Osteoblast (primary cell): ENCODE measurements at places on chromosomes 4 and X. TPM values are rescaled to one million over a fixed set of nuclear protein-coding genes. Genes with fewer than 3 reads are reported as not detected.
A peak's percentile ranks its signal among the peaks of the same experiment; 100 is the strongest.

The CC2D2A gene
- total RNA-seq = 34.0 and 35.4 TPM in 2 replicates

The CT45A2 gene
- not detected in 2 replicates for total RNA-seq

DNA sequence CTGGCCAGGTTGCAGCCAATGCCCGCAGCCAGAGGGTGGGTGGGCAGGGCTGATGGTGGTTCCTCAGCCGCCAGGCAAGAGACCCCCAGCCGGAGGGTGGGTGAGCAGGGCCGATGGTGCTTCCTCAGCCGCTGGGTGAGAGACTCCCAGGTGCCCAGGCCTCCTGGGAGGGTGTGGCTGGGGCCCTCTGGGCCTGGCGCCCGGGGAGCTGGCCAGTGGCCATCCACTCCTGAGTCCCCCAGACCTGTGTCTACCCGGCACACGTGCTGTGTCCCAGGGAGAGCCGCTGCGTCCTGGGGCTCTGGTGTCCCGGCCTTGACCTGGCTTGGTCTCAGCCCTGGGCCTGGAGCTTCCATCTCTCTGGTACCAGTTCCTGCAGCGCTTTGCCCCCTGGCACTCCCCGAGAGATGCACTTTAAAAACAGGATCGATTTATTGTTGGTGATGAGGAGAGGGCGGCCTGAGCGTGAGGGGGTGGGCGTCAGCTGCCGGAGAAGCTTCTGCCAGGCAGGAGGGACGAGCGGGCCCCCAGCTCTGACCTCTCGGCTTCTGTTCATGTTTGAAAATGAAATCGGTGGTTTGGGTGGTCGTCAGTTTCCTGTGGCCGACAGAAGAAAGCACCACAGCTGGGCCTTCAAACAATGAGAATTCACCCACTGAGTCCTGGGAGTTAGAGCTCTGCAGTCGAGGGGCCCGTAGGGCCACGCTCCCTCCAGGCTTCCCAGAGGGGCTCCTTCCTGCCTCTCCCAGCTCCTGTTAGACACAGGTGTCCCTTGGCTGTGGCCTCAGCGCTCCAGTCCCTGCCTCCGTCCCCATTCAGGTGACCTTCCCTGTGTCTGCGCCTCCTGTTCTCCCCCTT is 6.5 kb downstream of the DOK7 start:
- peak; percentile 76 for DNase-seq

- no peak for DNase-seq
Measured at GRCh38 chr4:174036111-174036510, 247.4 kb downstream of the FBXO8 start.

The GLRA2 gene
- not detected in 2 replicates for total RNA-seq

DNA sequence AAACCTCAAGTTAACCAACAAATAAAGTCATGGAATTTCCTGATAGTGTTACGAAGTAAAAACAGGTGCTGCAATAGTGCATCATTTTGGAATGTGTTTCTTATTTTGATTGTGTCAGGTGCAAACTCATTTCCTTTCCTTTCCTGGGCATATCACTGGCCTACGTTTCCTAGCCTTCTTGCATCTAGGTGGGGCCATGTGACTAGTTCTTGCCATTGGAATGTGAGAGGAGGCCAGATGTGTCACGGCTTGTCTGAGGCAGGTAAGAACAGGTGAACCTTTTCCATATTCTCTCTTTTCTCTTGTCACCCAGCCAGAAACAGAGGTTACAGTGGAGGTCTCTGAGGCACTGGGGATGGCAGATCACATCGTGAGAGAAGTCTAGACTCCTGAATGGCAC is 868.0 kb downstream of the RPA4 start:
- no peak for DNase-seq

The DKK2 gene
- under 0.01 TPM in 1 of 2 replicates, not detected in the other for total RNA-seq

GRCh38 chrX:121103381-121103780 is 56.0 kb downstream of the GLUD2 start:
- no peak for DNase-seq

The NAA10 gene
- total RNA-seq = 43.4 and 46.3 TPM in 2 replicates

DNA sequence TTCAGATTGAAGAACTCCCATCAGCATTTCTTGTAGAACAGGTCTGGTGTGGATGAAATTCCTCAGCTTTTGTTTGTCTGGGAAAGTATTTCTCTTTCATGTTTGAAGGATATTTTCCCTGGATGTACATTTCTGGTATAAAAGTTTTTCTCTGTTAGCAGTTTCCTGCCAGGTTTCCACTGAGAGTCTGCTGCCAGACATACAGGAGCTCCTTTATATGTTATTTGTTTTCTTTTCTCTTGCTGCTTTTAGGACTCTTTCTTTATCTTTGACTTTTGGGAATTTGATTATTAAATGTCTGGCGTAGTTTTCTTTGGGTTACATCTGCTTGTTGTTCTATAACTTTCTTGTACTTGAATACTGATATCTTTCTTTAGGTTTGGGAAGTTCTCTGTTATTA is 486.5 kb downstream of the ARAP2 start:
- no peak for DNase-seq

- DNase-seq = peak; percentile 75
Measured at GRCh38 chr4:152850377-152850776, 70.6 kb downstream of the ARFIP1 start.

The HOPX gene
- total RNA-seq = 0.29 and 0.36 TPM in 2 replicates

DNA sequence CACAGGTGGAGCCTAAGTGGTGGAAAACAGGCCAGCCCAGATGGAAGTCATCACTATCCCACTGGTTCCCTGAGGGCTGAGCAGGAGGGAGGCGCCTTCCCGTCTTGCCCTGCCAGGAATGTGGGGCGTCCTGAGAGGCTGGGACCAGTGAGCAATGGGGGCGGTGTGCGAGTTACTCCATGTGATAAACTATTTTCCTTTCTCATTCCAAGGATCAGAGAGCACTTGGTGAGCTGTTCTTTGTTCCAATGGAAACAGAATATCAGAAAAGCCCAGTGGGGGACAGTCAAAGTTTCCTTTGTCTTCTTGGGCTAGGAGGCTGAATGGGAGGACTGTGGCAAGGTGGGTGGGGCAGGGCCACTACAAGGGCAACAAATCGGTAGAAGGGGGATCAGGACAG is 86.2 kb downstream of the NHSL2 start:
- no peak for DNase-seq

The GRIA2 gene
- total RNA-seq = under 0.01 TPM in 1 of 2 replicates, not detected in the other

The SYTL4 gene
- 2.9 TPM in 2 replicates for total RNA-seq

- no peak for DNase-seq
Measured at GRCh38 chrX:39581411-39581810, 516.3 kb downstream of the BCOR start.

The IRS4 gene
- total RNA-seq = not detected in 2 replicates

DNA sequence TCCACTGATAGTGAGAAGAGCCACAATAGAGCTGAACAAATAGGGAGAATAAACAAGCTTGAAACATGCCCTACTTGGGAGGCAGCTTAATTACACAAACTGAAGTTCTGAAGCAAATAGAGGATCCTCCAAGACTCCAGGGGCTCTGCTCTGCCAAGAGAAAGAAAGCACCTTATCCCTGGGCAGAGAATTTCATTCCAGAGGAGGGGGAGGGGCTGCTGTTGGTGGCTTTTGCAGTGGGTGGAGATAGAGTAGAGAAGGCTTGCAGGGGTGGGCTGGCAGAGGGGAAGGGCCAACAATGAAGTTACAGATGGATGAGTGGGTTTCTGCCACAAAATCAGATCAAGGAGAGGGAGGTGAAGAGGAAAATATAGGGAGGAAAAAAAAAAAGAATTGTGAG is 1.0 kb upstream of the LPAR4 start:
- DNase-seq = no peak

- peak; percentile 5 for DNase-seq
Measured at GRCh38 chr4:126404549-126404948, 1089.8 kb downstream of the FAT4 start.

The KIAA1210 gene
- not detected in 2 replicates for total RNA-seq

- peak; percentile 94 for DNase-seq
Measured at GRCh38 chrX:19343535-19344408, at the start of gene PDHA1. TSS of gene PDHA1 (plus strand) at chrX:19343927. CDS start at chrX:19344038, 111 bp downstream.

The GPR119 gene
- not detected in 2 replicates for total RNA-seq

DNA sequence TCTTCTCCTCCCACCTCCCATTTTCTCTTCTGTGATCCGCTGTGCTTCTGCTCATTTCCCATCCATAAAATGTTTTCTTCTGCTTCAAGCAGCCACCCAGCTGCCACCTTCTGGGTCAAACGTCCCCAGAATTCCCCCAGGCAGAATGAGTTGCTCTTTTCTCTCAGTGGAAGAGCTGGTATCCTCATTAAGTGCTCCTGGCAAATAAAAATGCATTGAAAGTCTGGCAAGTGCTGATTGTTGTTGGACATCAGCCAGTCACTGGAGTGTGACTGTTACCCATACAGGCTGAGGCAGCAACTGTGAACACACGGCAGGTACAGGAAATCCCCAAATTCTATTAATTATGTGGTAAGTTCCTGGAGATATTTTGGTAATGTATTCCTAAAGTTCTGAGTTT is 52.6 kb downstream of the LIMCH1 start:
- no peak for DNase-seq
